ENCODE measurements at places on chromosomes 3 and 15.

DNA sequence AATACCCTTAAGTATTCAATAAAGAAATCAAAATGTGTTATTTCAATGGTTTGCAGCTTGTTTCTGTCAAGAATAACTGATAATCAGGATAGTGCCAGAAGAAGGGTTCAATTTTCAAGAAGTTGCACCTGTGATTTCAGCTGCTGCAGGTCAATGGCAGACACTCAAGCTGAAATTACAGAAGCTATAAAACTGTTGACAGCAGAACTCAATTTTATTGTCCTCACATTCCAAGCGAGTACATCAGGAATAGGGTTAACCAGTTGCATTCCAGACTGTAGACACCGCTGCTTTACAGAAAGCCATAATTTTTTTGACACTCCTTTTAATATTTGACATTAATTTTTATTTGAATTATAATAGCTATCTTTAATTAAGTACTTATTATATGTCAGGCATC lies 364.1 kb downstream of the CGGBP1 start:
- no peak for DNase-seq

- no peak for DNase-seq
Measured at GRCh38 chr15:55007561-55007960, 189.2 kb downstream of the RSL24D1 start.

DNA sequence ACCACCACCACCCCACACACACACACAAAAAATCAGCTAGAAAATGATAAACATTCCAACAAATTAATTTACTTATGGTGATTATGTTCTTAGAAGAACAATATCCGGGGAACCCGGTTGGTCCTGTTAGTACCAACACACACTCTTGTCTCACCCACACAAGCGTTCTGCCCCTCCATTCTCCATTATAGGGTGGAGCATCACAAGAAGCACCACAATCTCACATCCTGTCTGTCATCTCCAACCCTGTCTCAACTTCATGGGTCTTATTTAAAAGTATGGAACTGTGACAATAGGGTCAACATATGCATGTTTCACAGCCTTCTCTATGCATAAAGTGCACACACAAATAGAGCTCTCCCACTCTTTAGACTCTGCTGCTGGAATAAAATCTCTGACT lies 5.6 kb downstream of the GSK3B start:
- no peak for DNase-seq

- DNase-seq: no peak
Measured at GRCh38 chr3:62797132-62797531, 78.1 kb downstream of the CADPS start.

GRCh38 chr15:48925714-48926223 lies 38.0 kb downstream of the SHC4 start:
- DNase-seq: no peak

- peak; percentile 38 for DNase-seq
Measured at GRCh38 chr3:135809021-135809634, 156.4 kb upstream of the PPP2R3A start.

GRCh38 chr15:79364571-79365240 lies 53.8 kb downstream of the TMED3 start:
- DNase-seq: no peak

DNA sequence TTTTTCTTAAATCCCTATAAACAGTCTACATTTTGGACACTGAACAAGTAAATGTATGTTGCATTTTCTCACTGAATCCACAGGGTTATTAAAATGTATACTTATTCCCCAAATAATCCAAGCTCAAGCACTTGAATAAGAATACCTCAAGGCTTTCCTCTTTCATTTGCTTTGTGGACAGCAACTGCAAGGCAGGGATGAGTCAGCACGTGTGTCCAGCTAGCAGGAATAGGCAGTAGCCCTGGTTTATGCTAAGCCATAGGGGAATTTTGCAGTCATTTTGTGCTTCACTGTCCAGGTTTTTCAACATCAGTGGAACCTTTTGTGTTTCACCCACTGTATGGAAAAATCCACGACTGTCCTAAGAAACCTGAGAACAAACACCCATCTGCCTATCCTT lies 96.7 kb upstream of the KCNMB2 start:
- DNase-seq: peak; percentile 53

- no peak for DNase-seq
Measured at GRCh38 chr3:49535971-49536874, 18.1 kb upstream of the BSN start.

GRCh38 chr3:69161587-69162307 lies 39.4 kb upstream of the LMOD3 start:
- DNase-seq: no peak

- no peak for DNase-seq
Measured at GRCh38 chr3:151835751-151836525, 22.0 kb downstream of the AADAC start.

- DNase-seq: no peak
Measured at GRCh38 chr3:27219127-27219845, 149.9 kb downstream of the NEK10 start.

DNA sequence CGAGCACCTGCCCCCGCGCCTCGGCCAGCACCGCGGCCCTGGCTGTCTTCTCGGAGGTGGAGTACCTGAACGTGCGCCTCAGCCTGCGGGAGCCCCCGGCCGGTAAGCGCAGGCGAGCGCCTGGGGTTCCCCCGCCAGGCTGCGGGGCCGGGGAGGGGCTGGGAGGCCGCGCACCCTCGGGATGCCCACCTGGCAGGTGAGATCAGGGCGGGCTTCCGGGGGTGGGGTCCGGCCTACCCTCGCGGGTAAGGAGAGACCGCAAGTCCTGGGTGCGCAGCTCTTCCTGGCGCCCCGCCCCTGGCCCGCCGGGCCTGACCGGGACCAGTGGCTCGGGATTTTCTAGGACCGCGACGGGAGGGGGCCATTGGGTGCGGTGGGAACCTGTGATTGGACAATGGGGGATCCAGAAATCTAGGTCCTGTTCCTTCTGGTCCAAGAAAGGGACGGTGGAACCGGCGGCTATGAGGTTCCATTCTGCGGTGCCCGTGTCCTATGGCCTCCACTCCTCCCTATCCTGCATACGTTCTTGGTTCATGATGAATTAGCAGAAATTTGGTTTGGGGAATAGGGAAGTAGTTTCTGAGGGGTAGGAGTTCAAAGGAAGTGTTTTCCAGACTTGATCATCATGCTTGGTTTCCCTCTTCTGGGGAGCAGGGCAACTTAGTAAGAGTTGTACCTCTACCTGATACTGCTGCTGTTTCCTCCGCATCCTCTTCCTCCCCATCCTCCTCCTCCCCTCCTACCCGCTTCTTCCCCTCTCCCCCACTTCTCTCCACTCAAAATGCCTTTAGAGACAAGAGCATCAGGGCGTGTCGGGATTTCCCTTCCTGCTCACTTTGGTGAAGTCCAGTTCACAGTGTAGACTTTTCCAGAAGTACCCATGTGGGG lies 808 bp downstream of the ARRDC4 start:
- DNase-seq: peak; percentile 7

GRCh38 chr3:105598042-105598796 lies 231.5 kb downstream of the ALCAM start:
- no peak for DNase-seq

GRCh38 chr3:68988740-68989139 lies 24.7 kb downstream of the EOGT start:
- no peak for DNase-seq

- no peak for DNase-seq
Measured at GRCh38 chr3:6739288-6739687, 121.6 kb upstream of the GRM7 start.

- DNase-seq: no peak
Measured at GRCh38 chr15:47390208-47390765, 327.0 kb upstream of the SEMA6D start.

GRCh38 chr3:189786479-189787064 lies 155.4 kb downstream of the TP63 start:
- DNase-seq: no peak

Measured in COR-L47 (cell line).